ENCODE measurements at places on chromosomes 2 and 18.
A peak's percentile ranks its signal among the peaks of the same experiment; 100 is the strongest.

DNA sequence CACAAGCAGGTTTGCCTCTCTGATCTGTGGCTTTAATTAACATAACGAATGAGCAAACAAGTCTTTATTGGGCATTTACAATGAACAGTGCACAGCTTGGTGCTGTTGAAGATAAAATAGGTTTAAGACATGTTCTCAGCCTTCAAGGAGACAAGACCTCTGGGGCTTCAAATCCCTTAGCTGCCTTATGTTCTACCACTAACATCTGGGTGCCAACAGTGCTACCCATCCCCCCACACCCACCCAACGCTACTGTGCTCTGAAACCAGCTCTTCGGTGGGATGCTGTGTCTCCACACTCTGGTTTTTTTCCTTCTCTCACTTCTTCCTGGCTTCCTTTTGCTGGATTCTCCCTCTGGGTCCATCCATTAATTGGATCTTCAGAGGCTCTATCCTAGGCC, 14.1 kb upstream of the B3GNT2 start:
- no peak for DNase-seq

- no peak for DNase-seq
These were observed 11.7 kb downstream of the CABLES1 start for GRCh38 chr18:23146861-23147469.

GRCh38 chr2:175004980-175005732, at the start of gene CHN1:
Gene CHN1, minus strand, starts transcription at chr2:175005381. Its CDS starts 469 bp downstream, at chr2:175004912.
- DNase-seq: peak; percentile 69

GRCh38 chr2:136394136-136395060, 276.4 kb upstream of the CXCR4 start:
- DNase-seq: no peak

All from GM06990 (cell line).